Activated naive CD8-positive, alpha-beta T cell treated with anti-CD3 and anti-CD28 coated beads, Interleukin-2, amount 10 ng/mL, durations not matched to agents 7 days and 5 days (primary cell): ENCODE measurements at places on chromosomes 2 and 18. TPM values are rescaled to one million over a fixed set of nuclear protein-coding genes. Genes with fewer than 3 reads are reported as not detected.

DNA sequence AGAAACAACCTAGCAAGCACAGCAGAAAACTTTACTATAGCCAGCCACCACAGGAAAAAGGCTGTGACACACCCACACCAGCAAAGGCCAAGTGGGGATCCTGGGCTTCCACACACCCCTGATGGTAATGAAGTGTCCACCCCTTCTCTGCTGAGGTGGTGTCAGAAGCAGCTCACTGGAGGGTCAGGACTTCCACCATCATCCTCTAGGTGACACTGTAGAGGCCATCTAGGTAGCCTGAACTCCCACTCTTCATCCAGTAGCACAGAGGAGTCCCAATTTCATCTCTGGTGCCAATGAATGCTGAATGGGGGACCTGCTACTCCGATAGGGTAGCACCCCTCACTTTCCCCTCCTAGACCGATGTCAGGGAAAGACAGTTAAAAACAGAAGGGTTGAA lies 1544.4 kb downstream of the LRP1B start:
- H3K36me3 ChIP-seq, result no peaks in the 10 kb centered on the region
- H3K4me1 ChIP-seq, result no peaks in the 10 kb centered on the region
- no peak overlapping the region for H3K4me3 ChIP-seq

DNA sequence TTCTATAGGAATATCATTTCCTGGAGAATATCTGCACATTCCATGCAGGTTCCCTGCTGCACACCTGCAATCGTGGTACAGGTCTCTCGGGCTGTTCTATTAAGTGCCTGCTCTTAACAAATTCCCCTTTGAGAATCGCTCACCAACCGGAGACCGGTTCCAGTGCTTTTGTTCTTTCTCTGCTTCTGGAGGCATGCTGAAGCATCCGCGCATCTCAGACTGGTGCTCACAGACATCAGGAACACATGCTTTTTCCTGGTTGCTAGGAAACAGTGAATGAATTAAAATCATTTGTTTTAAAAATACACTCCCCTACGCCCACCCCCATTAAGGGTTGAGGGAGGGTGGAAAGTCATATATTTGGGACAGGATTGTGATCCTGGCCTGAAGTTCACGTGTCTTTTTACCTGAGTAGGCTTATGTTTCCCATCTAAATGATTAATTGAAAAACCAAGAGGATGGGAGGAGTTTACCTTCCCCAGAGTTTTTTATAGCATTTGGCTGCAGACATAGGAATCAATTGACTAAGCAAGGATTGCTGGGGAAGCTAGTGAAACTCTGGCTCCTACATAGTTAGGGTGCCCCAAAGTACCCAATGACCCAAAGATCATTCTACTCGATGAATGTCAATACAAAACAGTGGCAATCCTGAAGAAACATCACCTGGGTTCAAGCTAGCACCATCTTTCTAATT lies at the start of gene C2orf80:
Gene C2orf80, minus strand, starts transcription at position 221 of the 694 bp plus-strand sequence. CDS start 3,044 bp downstream, outside the sequence.
- DNase-seq, result no peak
- H3K36me3 ChIP-seq, result no peaks in the 10 kb centered on the region
- H3K4me1 ChIP-seq, result peaks cover 5% of the 10 kb centered on the region
- peaks cover 10% of the 10 kb centered on the region for H3K27me3 ChIP-seq

DNA sequence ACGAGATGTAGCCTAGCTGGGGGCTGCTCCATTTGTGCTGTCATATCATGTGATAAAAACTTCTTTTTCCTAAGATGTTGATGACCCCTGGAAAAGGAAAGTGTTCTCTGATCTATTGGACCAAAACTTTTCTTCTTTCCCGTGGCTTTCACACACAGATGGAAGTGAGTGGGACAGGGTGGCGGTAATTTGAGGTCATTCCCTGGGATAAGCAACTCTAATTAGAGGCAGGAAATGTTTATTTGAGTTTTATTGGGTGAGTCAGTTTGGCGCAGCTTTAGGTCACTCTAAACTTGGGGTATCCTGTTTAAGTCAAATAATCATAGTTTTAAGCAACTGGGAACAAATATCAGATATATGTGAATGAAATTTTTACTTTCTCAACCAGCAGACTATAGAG lies 221.0 kb upstream of the EPAS1 start:
- H3K36me3 ChIP-seq, result no peaks in the 10 kb centered on the region
- no peak overlapping the region for H3K4me3 ChIP-seq
- no peak overlapping the region for H3K27ac ChIP-seq
- DNase-seq, result no peak
- no peaks in the 10 kb centered on the region for H3K27me3 ChIP-seq

DNA sequence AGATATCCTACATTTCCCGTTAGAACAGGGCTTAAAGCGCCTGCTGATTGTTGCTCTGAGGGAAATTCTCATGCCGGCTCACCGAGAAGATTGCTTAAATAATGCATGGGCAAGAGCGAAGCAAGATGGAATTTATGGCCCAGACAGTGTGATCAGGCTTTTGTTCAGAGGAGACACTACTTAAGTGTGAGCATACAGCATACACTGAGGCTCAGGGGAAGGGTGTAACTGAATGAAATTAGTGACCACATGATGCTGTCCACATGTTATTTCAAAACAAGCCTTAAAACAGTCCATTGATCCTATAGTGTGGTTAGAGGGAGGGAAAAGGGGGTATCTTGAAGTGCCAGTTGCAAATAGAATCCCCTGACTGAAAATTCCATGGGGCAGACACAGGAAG lies 125.5 kb downstream of the RAPGEF4 start:
- no peak for DNase-seq
- H3K4me3 ChIP-seq, result no peak overlapping the region
- H3K36me3 ChIP-seq, result no peaks in the 10 kb centered on the region
- peaks cover 17% of the 10 kb centered on the region for H3K27me3 ChIP-seq
- H3K27ac ChIP-seq, result no peak overlapping the region

- H3K27me3 ChIP-seq, result peaks cover 3% of the 10 kb centered on the region
- H3K4me1 ChIP-seq, result peaks cover 5% of the 10 kb centered on the region
- no peak overlapping the region for H3K27ac ChIP-seq
- DNase-seq, result no peak
- no peak overlapping the region for H3K4me3 ChIP-seq
Observed at GRCh38 chr2:166959556-166959955, 71.3 kb downstream of the XIRP2 start.

DNA sequence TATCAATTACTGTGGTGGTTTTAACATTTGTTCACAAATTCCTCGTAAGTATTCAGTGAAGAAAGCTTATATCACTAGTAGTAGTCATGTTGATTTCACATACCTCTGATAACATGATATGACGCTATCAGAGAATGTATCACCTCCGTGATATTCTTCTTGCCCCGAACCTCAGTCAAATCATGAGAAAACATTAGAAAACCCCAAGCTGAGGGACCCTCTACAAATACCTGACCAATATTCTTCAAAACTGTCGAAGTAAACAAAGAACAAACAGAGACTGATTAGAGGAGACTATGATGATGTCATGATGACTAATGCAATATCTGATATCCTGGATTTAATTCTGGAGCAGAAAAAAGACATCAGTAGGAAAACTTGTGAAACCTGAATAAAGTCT lies 85.6 kb upstream of the SPOPL start:
- H3K27me3 ChIP-seq, result no peaks in the 10 kb centered on the region
- H3K27ac ChIP-seq, result no peak overlapping the region
- no peaks in the 10 kb centered on the region for H3K36me3 ChIP-seq

- DNase-seq, result no peak
- H3K27ac ChIP-seq, result no peak overlapping the region
- peaks cover 4% of the 10 kb centered on the region for H3K4me1 ChIP-seq
- H3K4me3 ChIP-seq, result no peak overlapping the region
- no peaks in the 10 kb centered on the region for H3K27me3 ChIP-seq
- no peaks in the 10 kb centered on the region for H3K36me3 ChIP-seq
Observed at GRCh38 chr2:216103213-216103612, 5.9 kb upstream of the XRCC5 start.

DNA sequence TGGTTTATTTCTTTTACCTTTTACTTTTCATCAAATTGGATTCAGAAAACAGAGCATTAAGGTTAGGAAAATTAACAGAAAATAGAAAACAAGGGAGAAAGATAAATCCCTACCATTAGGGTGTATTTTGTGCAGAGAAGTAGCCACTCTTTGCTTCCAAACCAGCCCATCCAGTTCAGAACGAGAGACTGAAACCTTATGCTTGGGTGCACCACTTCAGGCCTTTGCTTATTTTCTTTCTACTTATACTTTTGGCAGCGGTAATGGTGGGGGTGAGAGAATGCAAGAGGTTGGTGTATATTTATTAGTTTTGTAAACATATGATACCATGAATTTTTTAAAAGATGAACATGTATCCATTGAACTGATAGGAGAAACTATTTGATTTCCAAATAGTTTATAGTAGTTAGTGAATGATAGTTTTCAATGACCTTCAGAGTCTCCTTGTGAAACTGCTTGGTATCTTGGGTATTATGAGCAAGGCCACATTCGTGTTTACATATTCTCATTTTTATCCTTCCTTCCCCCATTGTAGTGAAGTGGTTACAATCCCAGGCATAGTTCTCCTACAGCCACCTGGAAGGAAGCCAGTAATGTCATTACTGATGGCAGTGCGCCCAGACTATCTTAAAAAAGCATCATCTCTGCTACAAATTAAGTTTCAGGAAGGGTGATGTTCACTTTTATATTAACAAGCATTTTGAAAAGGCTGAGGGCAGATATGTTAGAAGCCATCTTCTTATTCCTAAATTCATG lies 60.8 kb downstream of the MFSD6 start:
- no peak overlapping the region for H3K27ac ChIP-seq
- no peak overlapping the region for H3K4me3 ChIP-seq
- peaks cover 20% of the 10 kb centered on the region for H3K4me1 ChIP-seq
- DNase-seq, result no peak

DNA sequence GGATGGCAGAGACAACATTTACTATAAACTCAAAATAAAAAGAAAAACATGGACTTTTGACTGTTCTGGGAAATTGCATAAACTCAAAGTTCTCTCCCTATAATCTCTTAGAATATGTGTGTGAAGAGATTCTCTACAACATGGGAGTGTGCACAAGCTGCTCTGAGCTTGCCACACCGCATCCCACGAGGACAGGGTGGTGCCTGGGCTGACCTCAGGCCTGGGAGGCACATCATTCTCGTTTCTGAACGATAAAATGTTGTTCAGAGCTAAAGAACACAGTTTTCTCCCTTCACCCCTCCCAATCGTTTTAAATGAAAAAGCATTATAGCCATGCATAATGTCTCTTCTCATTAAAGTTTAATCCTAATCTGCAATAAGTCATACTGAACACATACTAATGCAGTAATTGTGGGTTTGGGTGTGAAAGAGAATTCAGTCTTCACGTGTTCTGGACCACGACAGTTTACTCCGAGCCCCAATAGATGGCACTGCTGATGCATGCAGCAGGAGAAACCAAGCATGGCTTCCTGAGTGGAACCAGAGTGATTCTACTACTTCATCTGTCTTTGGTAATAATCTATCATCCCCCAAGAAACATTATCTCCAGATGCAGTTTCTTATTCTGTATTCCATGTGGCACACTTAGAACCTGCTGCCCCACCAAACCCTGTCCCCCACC lies 46.9 kb upstream of the LAMA1 start:
- no peak overlapping the region for H3K4me3 ChIP-seq
- no peak for DNase-seq
- no peak overlapping the region for H3K27ac ChIP-seq
- H3K4me1 ChIP-seq, result no peaks in the 10 kb centered on the region
- H3K27me3 ChIP-seq, result no peaks in the 10 kb centered on the region

- no peaks in the 10 kb centered on the region for H3K4me1 ChIP-seq
- H3K27ac ChIP-seq, result no peak overlapping the region
- no peak overlapping the region for H3K4me3 ChIP-seq
- peaks cover 2% of the 10 kb centered on the region for H3K36me3 ChIP-seq
- no peak for DNase-seq
- peaks cover 19% of the 10 kb centered on the region for H3K27me3 ChIP-seq
Observed at GRCh38 chr2:98884658-98885057, 51.4 kb downstream of the CRACDL start.

- no peak overlapping the region for H3K4me3 ChIP-seq
- no peaks in the 10 kb centered on the region for H3K27me3 ChIP-seq
- no peaks in the 10 kb centered on the region for H3K36me3 ChIP-seq
- no peak for DNase-seq
Observed at GRCh38 chr18:67041334-67041733, 437.4 kb upstream of the CDH19 start.

GRCh38 chr2:16680781-16681180 lies 15.1 kb upstream of the CYRIA start:
- no peak overlapping the region for H3K27ac ChIP-seq
- H3K27me3 ChIP-seq, result no peaks in the 10 kb centered on the region
- no peaks in the 10 kb centered on the region for H3K36me3 ChIP-seq
- H3K4me1 ChIP-seq, result no peaks in the 10 kb centered on the region
- DNase-seq, result no peak

- H3K27ac ChIP-seq, result no peak overlapping the region
- H3K36me3 ChIP-seq, result no peaks in the 10 kb centered on the region
- H3K4me1 ChIP-seq, result no peaks in the 10 kb centered on the region
- no peak overlapping the region for H3K4me3 ChIP-seq
Observed at GRCh38 chr2:197759625-197760292, 25.4 kb downstream of the BOLL start.

DNA sequence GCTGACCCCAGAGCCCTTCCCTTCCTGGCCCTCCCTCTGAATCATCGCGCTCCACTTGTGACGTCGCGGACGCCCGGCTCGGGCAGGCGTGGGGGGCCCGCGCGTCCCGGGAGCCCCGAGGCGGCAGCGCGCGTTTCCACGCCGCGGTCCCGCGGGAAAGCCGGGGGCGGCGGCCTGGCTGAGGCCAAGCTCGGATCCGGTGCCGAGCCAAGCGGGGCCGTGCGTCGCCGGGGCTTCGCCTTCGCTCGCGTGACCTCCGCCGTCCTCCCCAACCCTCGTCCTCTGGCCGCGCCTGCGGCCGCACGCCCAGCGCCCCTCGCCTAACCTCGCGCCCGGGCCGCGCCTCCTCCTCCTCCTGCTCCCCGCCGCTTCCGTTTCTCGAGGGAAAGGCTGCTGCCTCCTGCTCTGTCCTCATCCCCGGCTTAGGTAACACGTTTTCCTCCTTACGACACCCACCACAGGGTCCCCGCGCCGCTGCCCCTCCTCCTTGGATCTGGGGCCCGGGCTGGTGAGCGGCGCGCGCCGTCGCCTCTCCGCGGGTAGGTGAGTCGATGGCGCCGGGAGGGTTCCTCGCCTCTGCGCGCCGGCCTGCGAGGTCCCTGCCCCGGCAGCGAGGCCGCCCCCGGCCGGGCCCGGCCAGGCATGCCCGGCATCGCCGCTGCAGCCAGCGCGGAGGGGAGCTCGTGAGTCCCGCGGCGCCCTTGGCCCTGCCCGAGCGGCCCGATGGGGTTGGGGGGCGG lies at the start of gene INPP1:
Gene INPP1, plus strand, starts transcription at position 54 of the 740 bp plus-strand sequence. CDS start 16,514 bp downstream, outside the sequence.
- peak; percentile 66 for DNase-seq
- peak within 1 kb of the TSS; percentile 68 for H3K27ac ChIP-seq
- peak within 1 kb of the TSS; percentile 84 for H3K4me3 ChIP-seq
- no peaks in the 10 kb centered on the region for H3K36me3 ChIP-seq
- peaks cover 15% of the 10 kb centered on the region for H3K4me1 ChIP-seq
- H3K27me3 ChIP-seq, result peaks cover 6% of the 10 kb centered on the region

- H3K4me3 ChIP-seq, result no peak overlapping the region
- H3K27ac ChIP-seq, result no peak overlapping the region
- no peaks in the 10 kb centered on the region for H3K4me1 ChIP-seq
- no peaks in the 10 kb centered on the region for H3K27me3 ChIP-seq
Observed at GRCh38 chr18:73461780-73462059, 593.9 kb upstream of the NETO1 start.

The SERPINB13 gene
- not detected for total RNA-seq

The SEPTIN10 gene
- 0.31 TPM for total RNA-seq

The LPIN1 gene
- total RNA-seq, result 70.9 TPM

The HK2 gene
- total RNA-seq, result 40.9 TPM
